ENCODE measurements at places on chromosomes 6 and 20.

GRCh38 chr6:26439151-26440125 lies 866 bp upstream of the BTN3A3 start:
- DNase-seq, result no peak

DNA sequence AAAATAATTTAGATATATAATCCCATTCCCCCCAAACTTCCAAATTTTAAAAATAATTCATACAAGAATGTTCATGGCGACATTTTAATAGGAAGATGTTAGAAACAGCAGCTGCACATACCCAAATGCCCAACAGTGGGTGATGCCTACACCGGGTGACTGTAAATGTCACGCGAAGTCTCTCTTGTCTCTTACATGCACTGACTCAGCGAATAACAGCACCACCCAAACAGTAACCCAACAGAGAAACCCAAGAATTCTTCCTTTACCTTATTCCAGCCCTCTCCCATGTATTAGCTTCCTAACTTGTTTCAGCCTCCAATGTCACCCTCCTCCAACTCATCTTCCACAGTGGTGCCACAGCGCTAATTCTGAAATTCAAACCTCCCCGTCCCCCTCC lies 74.5 kb upstream of the E2F3 start:
- DNase-seq, result no peak

DNA sequence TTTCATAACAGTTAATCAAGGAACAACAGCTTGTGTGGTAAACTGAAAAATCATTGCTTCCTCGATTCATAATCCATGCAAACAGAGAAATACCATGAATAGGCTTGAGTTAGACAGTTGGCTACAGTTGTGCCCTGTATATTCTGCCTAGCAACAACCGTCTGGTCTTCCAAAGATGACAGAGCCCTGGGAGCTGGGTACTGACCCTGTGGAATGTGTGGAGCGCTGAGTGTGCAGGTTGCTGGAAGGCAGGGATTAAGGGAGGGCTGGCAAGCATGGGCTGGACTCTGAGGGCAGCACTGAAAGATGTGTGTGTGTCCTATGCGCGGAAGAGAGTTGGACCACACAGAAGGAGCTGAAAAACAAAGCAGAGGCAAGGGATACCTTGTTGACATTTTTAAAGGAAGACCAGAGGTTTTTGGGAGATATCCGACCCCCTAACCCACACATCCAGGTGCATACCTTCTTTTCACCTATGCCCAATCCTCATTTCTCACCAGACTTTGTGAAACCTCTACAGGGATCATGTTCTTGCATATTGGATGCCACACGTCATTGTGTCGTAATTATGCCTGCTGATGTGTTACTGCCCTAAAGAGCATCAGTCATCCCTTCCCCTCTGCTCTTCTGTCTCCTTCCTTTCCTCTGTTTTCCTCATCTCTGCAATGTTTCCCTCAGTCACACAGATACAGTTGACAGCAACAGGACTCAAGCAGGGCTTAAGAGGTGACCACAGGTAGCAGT lies 58.2 kb upstream of the VGLL2 start:
- DNase-seq, result no peak

DNA sequence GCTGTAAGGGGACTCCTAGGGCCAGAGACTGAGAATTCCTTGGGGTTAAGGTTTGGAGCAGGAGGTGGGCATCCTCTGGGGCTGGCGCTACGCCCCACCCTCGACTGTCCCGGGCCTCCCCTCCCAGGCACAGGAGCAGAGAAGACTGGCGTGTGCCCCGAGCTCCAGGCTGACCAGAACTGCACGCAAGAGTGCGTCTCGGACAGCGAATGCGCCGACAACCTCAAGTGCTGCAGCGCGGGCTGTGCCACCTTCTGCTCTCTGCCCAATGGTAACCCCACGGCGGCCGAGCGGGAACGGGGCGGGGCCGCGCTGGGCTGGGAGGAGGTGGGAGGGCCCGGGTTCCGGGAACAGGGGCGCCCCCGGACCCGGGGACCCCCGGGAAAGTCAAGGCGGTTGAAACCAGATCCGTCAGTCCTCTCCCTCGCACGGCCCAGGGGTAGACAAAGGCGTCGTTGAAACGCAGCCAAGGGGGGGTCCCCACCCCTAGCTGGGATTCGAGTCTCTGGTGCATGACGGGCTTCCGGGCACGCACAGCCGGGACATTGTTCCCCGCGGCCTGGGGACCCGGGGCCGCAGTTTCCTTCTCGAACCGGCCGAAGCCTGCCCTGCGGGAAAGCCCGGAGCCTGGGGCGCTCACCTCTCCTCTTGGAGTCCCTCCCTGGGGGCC lies 844 bp downstream of the WFDC2 start:
- peak; percentile 47 for DNase-seq

- DNase-seq, result no peak
Measured at GRCh38 chr6:107711412-107712236, 112.5 kb downstream of the SCML4 start.

GRCh38 chr6:11149551-11149950 lies 38.0 kb upstream of the ERVFRD-1 start:
- DNase-seq, result no peak

DNA sequence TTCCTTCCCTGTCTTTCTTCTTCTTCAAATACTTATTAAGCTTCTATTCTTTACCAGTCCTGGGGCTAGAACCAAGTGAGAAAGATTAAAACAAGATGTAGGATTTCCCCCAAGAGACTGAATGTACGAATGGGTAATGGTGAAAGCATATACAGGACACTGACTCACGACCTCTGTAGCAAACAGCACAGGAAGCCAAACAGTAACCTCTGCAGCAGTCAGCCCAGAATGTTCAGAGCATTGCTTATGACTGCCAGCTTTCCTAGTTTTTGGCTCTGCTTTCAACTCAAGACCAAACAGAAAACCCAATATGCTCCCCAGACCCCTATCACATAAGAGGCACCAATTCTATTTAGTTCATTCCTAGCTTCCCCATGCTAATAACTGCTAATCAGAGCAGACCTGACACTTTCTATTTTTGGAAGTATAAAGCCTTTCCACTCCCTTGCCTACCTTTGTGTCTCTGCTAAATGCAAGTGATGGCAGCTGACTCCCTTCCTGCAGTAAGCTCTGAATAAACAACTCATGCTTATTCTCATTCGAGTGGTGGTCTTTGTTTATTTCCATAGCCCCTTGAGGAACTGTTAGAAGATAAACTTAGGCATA lies 690.6 kb downstream of the EPM2A start:
- peak; percentile 15 for DNase-seq

GRCh38 chr6:154395316-154395715 lies 38.7 kb upstream of the IPCEF1 start:
- DNase-seq, result no peak

- DNase-seq, result no peak
Measured at GRCh38 chr20:62790075-62790474, 6.2 kb upstream of the MRGBP start.

DNA sequence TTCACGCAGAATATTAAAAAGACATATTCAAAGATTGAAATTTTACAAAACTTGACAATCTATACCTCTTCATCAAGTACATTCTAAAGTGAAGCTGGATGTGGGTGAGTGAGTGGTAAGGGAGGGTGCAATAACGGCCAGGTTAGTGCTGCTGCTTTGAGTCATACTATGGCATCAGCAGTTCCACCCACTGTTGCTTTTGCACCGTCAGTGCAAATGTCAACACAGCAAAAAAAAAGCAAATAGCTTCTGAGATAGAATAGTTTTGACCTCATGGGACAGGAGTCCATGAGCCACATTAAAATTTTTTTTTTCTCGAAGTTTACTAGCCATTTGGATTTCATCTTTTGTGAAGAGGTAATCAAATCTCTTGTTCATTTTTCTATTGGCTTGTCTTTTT lies 31.8 kb downstream of the PSMF1 start:
- DNase-seq, result no peak

GRCh38 chr6:130189531-130190397 lies 33.0 kb downstream of the SAMD3 start:
- no peak for DNase-seq

DNA sequence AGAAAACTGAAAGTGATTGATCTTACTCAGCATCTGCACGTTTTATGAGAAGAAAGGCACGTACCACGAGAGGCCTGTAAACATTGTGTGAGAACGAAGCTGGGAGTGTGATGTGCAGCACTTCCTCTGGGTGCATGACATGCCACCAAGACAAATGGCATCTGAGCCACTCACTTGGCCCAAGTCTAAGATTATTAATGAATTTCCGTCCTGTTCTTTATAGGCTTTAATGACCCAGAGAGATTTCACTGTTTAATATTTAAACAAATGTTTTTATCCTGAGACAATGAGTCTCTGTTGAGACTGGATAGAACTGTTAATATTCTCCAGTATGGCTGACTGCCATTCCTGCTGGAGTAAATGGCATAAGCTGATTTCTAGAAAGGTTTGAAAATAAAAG lies 172.6 kb upstream of the PHACTR1 start:
- no peak for DNase-seq

GRCh38 chr6:4133941-4134838 lies 1.2 kb downstream of the ECI2 start:
- DNase-seq, result no peak

- peak; percentile 23 for DNase-seq
Measured at GRCh38 chr20:58829531-58829941, 21.2 kb downstream of the GNAS-AS1 start.

- no peak for DNase-seq
Measured at GRCh38 chr6:107304421-107305025, 154.8 kb downstream of the PDSS2 start.

GRCh38 chr6:75296811-75297779 lies 12.5 kb upstream of the TMEM30A start:
- peak; percentile 30 for DNase-seq

- no peak for DNase-seq
Measured at GRCh38 chr6:45822246-45822812, 193.3 kb downstream of the CLIC5 start.

DNA sequence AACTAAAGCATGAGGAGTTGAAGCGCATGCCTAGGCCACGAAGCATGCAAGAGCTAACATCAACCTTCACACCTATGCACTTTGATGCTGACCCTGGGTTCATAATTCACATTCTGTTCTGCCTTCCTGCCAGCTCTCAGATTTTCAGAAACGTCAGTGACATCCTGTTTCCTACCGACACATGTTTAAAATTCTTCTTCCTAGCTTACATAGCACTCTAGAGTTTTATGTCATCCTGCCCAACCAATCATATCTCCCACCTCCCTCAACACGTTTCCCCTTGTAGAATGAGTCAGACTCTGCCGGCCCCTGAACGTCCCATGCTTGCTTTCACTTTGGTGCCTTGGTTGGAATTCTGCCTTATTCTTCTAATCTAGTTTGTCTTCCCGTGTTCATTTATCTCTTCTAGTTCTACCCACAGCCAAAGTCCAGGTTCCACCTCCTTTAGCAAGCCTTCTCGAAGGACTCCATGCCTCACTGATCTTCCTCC lies 97.2 kb upstream of the MAP7 start:
- DNase-seq, result no peak

DNA sequence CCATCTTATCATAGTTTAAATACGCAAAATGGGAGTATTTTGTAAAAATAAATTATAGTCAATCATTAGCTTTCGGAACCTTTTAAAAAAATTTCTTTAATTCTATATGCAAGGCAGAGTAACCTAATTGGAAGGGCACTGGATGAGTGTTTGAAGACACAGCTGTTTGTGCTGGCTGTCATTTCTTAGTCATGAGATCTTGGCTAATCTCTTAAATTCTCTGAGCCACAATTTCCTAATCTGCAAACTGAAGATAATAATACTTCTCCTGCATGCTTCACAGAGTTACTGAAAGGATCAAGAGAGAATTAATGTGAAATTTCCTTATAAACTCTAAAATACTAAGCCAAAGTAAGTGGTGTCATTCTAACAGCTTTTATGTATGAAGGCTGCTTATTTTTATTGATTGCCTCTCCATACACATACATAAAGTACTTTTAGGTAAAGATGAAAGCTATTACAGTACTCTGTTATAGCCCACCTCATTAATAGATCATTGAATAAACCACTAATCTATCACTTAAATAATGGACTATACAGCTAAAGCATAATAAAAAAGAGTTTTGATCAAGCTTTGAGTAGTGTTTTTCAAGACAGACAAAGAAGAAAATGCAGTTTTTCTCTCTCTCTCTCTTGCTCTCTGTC lies 383.7 kb upstream of the IRAK1BP1 start:
- no peak for DNase-seq

- DNase-seq, result no peak
Measured at GRCh38 chr20:10497283-10497682, 62.2 kb downstream of the SLX4IP start.

GRCh38 chr20:31906001-31906400 lies 35.6 kb downstream of the TTLL9 start:
- DNase-seq, result no peak

GRCh38 chr6:163889904-163890514 lies 475.5 kb downstream of the QKI start:
- DNase-seq, result no peak
